Left renal cortex interstitium (tissue), 4 donors: ENCODE measurements at places on chromosomes 3 and 15.

GRCh38 chr3:98877132-98877531, 24.4 kb downstream of the DCBLD2 start:
- DNase-seq, result no peak

DNA sequence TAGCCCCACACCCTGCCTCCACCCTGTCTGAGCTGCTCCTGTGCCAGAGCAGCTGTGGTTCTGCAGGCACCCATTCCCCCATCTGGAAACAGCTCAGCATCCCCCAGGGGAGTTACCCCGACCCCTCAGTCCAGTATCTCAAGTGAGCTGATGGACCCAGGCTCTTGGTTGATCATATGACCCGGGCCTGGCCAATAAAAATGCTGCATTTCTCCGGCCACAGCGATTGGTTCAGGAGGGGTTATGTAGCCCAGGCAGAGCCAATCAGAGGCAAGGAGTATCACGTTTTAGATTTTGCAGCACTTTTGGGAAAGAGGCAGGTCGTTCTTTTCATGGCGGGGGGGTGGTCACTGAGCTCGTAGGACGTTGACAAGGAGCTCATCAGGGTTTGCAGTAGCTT, 120.8 kb downstream of the TPRA1 start:
- DNase-seq, result no peak

DNA sequence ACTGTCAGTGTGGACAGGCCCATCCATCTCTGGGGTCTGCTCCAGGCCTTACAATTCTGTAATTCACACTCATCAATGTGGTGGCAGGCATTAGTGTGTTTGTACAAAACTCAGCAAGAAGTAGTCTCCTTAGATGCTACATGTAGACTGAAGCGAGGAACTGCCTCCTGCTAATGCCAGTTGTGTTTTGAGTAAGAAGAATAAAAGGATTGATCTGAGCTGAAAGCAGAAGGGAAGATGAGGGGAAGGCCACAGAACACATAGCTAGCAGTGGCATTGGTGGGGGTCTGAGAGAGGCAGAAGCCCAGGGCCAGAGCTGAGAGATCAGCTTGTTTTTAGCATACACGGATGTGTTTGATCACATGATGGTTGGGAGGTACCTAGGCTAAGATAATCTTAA, 144.1 kb downstream of the TIGIT start:
- DNase-seq, result no peak

- DNase-seq, result no peak
Observed at GRCh38 chr3:173892547-173892946, 495.0 kb downstream of the NLGN1 start.

DNA sequence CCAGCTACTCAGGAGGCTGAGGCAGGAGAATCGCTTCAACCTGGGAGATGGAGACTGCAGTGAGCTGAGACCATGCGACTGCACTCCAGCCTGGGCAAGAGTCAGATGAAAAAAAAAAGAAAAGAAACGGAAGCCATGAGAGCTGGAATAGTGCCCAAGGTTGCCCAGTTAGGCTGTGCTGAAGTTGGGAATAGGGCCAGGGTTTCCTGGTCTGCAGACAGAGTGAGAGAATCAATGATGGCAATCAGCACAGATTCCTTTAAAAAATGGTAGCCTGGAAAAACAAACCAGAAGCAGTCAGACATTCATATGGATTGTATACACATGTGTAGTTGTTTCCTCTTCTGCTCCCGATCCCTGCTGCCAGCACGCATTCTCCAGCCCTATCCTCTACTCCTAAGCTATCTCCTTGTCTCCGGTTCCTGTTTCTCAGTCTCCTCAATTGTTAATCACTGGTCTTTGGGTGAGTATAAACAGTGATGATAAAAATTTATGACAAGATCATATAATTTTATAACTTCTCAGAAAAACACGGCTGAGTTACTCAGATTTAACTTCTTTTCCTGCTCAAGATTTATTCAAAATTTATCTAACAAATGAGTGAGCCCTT, 316.2 kb upstream of the UMPS start:
- DNase-seq, result no peak
